CD4-positive, alpha-beta T cell treated with Interleukin-4 for 1 hour (primary cell): ENCODE measurements at places on chromosomes 6 and 20.

GRCh38 chr20:53706008-53706465 lies 112.4 kb upstream of the ZNF217 start:
- no peak for DNase-seq

DNA sequence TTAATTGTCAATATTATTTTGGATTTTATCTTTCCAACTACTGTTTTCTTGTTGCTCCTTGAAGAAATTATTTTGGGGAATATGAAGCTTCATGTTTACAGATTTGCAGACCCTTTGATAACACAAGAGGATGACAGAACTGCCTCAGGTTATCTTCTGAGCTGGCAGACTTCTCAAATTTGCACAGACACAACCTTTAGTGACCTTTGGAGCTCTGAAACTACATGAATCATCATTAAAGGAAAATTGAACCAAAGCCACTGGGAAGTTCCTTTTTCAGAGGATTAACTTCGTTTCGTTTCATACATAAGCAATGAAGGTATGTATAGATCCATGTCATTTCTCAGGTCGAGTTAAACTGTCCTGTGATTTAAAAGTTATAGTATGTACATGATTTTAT lies 85.9 kb downstream of the FBXO5 start:
- DNase-seq: no peak

DNA sequence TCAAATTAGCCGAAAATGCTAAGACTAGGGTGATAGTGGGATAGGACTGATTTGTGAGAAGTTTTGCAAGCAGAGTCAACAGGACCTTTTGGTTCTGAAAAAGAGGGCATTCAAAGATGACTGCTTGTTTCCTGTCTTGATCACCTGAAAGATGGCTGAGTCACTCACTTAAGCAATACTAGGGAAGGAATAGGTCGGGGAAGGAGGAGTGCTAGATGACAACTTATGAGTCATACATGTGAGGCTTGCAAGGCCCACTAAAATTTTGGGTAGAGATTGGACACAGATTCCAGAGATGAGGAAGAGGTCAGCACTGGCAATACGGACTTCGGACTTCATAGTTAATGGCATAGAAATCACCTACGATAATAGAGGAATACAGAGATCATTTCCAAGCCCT lies 89.2 kb downstream of the FAM83B start:
- DNase-seq: no peak

DNA sequence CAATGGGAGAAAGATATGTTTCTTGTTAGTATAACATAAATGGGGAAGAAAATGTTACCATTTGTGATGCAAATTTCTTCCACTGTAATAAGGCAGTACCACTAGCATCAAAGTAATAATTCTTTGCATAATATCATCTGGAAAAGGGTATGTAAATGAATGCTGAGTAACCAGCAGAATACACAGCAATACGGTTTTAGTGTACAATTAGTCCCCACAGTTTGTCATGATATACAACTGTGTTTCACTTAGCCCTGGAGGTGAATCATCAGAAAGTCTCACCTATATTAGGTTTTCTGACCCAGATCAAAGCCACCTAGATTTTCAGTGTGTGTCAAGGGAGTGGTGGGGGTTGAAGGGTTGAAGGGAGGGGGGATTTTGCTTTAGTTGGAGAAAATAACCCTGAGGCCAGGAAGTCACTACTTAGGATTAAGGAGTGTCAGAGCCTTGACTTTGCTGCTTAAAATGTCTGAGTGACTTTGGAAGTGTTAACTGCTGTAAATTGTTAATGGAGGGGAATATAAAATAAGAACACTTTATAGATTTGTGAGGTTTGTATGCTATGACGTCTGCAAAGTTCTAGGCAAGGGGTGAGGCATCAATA lies 8.6 kb upstream of the MEI4 start:
- no peak for DNase-seq

- no peak for DNase-seq
Measured at GRCh38 chr6:108699290-108700041, 138.7 kb downstream of the FOXO3 start.

DNA sequence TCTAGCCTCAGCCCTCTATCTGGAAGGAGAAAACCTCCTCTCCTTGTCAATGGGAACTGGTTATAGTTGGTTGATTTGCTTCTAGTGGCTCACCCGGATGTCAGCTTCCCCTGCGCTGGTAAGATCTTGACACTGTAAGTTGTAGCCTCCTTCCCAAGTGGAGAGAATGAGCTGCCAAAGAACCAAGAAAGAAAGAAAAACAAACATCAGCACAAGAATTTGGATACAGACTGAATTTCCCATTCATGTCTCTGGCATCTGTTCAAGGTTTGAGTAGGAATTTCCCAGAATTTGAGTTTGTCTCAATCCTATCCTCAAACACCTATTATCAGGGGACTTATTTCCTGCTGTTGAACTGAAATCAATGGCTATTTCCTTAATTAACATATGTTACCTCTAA lies 44.1 kb downstream of the ELOVL2 start:
- DNase-seq: no peak

- DNase-seq: no peak
Measured at GRCh38 chr6:110815015-110815410, 256 bp downstream of the CDK19 start.

- no peak for DNase-seq
Measured at GRCh38 chr6:10180138-10181074, 234.5 kb downstream of the TFAP2A start.
